Hematopoietic multipotent progenitor cell treated with erythropoietin and hydrocortisone succinate and interleukin-3 and kit ligand, for 6 days (in vitro differentiated cells): ENCODE measurements at places on chromosomes 1 and 21.

DNA sequence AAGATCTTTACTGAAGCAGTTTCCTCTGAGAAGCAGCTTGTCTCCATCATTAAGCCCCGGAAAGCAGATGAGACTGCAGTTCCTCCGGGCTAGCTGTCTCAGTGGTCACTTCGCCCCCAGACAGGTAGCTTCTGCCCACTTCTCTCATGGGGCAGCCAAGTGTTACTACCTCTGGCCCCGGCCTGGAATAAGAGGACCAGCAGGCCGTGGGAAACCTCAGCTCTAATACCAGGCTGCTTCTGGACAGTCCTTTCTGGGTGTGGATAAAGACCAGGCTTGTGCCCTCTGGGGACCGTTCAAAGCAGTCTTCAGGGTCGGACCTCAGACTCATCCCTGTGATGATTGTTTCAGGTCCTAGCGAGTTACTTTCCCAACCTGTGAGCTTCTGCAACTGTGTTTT lies 54.8 kb downstream of the RUNX3 start:
- no peak for DNase-seq

DNA sequence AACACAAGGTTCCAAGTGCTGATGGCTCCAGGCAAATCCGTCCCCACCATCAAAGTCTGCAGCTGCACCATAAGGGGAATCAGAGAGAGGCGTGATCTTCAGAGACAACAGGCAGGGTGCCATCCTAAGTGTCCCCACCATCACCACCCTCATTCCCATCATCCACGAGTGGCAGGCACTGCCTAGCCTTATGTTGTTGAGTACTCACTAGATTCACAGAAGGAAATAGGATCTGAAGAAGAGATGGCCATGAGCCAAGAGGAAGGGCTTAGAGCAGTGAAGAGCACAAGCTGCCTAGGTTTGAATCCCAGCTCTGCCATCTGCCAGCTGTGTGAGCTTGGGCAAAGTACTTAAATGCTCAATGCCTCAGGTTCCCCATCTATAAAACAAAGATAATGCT lies 207.3 kb upstream of the CSF3R start:
- DNase-seq = no peak

- DNase-seq = no peak
These were observed 142.5 kb downstream of the RERE start for GRCh38 chr1:8674912-8675311.

GRCh38 chr1:47782414-47783166 lies 214.6 kb downstream of the TRABD2B start:
- no peak for DNase-seq

GRCh38 chr1:27227765-27228164 lies 6.7 kb upstream of the WDTC1 start:
- DNase-seq = no peak
